ENCODE measurements at places on chromosomes 11 and 22.
A peak's percentile ranks its signal among the peaks of the same experiment; 100 is the strongest.

GRCh38 chr11:80613655-80614054 lies 1172.8 kb upstream of the TENM4 start:
- no peak for DNase-seq

DNA sequence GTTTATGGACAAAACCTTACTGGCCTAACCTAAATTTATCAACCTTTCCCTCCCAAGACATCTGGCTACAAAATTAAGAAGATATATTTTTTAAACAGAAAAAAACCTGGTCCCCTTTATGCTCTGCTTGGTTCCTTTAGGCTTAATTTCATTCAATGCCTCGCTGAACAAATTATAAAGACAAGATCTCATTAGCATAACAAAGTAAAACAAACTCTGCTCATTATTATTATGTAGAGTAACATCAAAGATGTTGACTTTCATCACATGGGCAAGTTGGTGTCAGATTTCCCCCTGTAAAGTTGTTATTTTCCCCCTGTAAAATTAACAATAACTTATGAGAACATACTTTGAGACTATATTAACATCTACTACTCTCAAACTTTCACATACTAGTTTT lies 11.0 kb downstream of the RRAS2 start:
- DNase-seq: no peak

DNA sequence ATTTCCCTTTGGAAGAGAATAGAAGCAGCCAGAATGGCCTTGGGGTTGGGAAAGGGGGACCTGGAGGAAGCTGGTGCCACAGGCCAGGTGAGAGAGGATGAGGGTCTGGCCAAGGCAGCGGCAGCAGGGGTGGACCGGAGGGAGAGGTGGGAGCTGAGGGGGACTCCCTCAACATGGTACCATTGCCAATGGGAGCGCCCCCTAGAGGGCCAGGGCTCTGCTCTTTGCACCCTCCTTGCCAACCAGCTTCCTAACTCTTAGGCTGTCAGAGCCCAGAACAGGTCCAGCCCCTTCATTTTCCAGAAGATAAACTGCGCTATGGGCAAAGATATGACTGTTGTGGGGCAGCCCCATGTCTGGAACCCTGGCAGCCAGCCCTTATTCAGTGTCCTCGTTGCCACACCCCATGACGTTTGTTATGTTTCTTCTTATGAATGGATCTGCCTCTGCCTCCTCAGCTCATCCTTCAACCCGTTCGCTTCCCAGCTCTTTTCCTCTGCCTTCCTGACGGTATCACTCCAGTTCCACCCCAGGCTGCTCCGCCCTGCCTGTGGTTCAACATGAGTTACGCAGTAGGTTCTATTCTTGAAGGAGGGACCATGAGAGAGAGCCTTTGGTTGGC lies 185.2 kb downstream of the GRIK4 start:
- no peak for DNase-seq

- DNase-seq: no peak
Measured at GRCh38 chr22:32177221-32177765, 18.2 kb upstream of the C22orf42 start.

DNA sequence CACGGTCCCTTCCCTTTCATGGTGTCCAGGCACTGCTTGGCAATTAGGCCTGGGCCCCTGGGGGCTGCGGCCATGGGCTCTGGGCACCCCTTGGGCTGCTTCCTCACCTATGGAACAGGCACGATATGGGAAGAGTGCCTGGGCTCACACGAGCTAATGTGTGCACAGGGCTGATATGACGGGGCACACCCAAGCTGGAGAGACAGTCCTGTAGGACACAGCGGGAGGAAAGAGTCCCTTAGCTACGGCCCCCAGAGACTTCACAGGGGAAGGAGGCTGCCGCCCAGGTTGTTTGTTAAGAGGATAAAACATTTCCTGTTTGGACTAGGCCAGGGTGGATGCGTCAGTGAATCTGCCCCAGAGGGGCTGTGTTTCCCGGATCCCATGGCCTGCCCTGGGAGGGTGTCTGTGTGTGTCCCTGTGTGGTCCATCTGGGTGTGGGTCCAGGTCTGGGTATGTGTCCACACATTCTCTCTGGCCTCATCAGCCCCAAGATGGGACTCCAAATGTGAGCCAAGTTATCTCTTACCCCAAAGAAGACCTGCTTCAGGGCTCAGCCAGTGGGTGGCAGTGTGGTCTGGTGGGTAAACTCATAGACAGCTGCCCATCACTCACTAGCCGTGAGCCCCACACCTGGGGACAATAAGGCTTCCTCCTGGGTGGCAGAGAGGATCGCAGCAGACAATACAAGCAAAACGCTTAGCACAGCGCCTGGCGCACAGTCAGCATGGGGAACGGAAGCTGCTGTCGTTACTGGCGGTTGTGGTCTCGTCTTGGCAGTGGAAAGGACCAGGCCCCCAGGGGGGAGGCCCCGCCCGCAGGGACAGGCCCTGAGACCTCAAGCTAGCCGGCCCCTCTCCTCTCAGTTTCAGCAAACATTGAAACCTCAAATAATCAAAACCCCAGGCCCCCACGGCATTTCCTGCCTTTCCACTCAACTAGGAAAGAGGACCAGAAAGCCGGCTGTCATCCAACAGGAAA lies 3.2 kb upstream of the EMID1 start:
- no peak for DNase-seq

DNA sequence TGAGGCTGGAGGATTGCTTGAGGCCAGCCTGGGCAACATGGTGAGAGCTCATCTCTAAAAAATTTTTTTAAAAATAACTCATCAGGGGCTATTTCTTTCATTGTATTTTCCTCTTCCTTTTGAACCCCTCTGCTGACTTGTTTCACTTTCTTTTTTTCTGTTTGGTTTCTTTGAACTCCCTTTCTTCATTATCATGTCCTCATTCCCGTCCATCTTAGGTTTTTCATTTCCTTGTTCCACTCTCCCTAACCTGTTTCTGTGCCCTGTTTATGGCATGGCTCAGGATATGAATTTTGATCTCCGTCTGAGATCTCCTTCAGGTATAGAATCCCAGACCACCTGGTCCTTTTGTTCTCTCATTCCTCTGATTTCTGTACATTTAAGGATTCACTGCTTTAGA lies 12.5 kb downstream of the MARK2 start:
- no peak for DNase-seq

DNA sequence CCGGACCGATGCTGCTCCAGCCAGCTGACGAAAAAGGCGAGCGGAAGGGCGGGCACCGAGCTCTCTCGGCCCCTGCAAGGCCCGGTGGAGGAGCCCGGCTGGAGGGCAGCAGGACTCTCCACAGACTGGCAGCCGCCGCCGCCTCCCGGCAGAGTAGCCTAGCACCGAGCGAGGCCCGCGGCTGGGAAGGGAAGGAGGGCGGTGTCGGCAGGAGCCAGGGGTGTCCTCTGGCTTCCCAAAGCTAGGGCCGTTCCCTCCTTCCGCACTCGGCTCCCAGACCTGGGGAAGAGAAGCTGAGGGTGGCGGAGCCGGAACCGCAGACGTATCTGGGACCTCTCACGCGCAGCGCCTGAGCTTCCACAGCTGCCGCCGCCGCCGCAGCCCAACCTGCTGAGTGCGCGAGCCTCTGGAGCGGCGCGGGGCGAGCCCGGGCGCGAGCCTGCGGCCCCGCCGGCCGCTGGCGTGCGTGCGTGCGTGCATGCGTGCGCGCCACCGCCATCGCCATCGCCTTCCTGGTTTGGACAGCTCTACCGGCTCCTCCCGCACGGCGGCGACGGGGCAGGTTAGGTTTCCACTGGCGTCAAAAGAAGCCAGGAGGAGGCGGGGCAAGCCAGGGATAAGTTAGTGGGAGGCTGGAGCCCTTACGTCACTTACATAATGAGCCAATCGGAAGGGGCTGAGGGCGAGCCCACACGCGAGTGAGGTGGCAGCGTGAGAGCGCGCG lies at the start of gene RAB6A:
RAB6A (minus strand) TSS at position 396 of the 724 bp plus-strand sequence. CDS start 439 bp downstream, outside the sequence.
- DNase-seq: peak; percentile 97

DNA sequence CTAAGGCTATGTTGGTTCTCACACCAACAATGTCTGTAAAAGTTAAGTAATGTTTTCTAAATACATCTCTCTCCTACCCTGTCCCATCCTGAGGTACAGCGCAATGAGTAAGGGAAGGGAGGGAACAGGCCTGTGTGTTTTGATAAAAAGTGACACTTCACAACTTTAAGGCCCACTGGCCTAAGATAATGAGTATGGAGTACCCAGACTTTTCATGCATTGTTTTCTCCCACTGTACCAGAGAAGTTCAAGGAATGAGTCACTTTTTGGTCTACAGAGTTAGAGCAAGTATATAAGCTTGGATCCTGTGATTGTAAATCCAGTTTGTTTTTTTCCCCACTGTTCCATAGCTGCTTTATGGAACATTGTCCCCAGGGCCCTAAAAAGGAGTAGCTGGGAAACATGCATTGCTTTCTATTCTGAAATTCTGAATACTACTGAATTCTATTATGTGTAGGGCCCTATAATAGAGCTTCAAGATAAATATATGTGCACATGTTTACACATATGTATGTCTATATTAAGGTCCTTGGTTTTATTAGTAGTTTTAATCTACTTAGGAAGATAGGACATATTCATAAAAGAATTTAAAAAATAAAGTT lies 29.8 kb downstream of the KCNE3 start:
- no peak for DNase-seq

DNA sequence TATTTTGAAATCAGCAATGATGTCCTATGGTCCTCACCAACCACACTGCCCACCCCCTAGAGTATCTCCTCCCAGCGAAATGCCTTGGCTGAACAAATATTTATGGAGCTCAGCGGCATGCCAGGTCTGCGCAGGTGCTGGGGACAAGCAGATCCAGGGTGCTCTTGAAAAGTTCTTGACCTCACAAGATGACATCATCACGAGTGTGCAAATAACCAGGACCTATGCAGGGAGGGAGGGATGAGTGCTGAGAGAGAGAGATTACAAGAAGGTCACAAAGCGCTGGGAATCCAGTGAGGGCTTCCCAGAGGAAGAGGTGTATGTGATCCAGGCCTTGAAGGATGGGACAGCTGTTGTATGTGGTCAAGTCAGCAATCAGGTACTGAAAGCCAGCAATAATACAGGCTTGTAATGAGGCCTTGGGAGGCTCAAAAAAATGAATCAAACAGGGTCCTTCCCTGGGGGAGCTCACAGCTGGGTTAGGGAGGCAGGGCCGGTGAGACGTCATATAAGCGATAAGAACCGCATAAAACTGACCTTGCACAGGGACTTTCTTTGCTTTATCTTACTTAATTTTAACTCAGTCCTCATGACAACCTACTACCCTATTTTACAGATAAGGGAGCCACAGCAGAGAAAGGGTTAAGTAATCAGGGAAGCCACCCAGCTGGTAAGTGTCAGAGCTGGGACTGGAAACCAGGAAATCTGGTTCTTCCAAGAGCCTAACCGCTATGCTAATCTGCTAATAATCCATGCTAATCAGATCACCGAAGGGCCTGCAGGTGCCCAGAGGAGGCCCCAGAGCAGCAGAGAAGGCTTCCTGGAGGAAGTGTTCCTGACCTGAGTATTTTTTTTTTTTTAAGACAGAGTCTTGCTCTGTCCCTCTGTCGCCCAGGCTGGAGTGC lies 8.2 kb downstream of the ARRB1 start:
- no peak for DNase-seq

GRCh38 chr22:23542933-23543332 lies 37.2 kb downstream of the IGLL1 start:
- DNase-seq: no peak

GRCh38 chr11:44376423-44376822 lies 66.5 kb upstream of the ALX4 start:
- no peak for DNase-seq

- DNase-seq: no peak
Measured at GRCh38 chr11:119006656-119007055, 8.7 kb downstream of the CENATAC start.

DNA sequence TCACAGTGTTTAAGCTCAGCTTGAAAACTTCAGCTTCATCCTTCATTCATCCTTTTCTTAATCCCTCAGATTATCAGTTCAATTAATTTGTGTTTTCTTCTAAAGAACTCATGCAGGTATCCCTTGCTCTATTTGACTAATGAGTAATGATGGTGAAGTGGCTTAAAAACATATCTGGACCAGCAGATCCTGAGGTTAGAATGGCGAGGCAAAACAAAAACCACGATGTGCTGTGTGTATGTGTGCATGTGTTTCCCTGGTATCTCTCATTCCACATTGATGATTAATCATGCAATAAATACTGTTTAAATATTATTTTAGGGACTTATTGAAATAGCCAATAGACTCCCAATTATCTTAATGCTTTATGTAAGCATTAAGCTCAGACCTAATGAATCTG lies 437.0 kb downstream of the DYNC2H1 start:
- no peak for DNase-seq

- no peak for DNase-seq
Measured at GRCh38 chr11:111135778-111136570, 109.6 kb upstream of the POU2AF2 start.

GRCh38 chr11:92740276-92740675 lies 229.2 kb upstream of the MTNR1B start:
- no peak for DNase-seq

- DNase-seq: peak; percentile 61
Measured at GRCh38 chr11:102451681-102452460, 694 bp downstream of the TMEM123 start.

DNA sequence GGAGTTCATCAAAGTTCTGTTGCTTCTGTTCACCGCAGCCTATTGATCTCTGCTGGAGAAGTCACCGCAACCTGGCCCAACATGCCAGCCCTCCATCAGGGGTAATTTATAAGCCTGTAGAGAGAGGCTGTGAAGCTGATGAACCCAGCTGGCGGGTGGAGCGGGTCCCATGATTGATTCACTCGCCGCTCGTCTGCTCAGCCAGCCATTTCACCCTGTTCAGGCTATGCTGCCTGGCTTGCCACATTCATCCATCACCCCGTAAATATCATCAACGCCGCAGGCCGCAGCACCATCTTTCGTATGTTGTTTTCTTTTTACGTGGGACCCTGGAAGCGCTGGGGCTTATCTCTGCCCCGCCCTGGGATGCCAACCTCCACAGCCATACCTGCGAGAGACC lies 116.7 kb upstream of the OPCML start:
- DNase-seq: no peak

- DNase-seq: no peak
Measured at GRCh38 chr11:95242091-95242844, 11.3 kb upstream of the SESN3 start.

DNA sequence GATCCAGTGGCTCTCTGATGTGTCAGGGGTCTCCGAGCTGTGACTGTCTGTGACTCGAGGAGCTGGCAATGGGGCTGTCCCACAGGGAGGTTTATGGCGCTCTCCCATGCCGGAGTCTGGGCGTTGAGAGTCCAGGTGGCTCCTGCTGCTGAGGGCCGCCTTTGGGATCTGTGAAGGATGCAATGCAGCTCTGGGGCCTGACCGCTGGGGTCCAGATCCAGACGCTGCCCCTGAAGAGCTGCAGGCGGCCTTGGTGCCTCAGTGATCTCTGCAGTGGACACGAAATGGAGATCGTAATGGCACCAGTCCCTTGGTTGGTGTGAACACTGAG lies 155.3 kb downstream of the TBC1D22A start:
- DNase-seq: no peak

DNA sequence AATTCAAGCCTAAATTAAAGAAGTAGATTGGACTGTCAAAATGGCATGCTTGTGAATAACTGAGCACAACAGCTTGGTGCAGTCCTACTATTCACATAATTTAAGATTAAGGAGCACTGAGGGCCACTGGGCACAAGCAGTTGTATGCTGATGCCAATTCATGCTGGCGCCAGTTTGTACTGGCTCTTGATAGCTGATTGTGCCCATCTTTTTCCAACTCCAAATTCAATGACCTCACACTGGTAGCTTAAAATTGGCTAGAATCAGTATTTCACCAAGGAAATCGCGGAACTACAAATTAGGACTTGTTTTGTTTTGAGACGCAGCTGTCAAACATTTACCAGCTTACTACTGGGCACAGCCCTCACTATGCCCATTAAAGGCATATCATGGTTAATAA lies 969.2 kb downstream of the JRKL start:
- DNase-seq: no peak

Measured in HS-5 (cell line).